NCI-H1417 (cell line): ENCODE measurements at places on chromosomes 5 and 9.

- DNase-seq = no peak
Measured at GRCh38 chr9:81053298-81054025, 635.9 kb downstream of the TLE1 start.

- DNase-seq = no peak
Measured at GRCh38 chr5:93421987-93422401, 159.0 kb downstream of the NR2F1-AS1 start.

- DNase-seq = no peak
Measured at GRCh38 chr9:93586290-93587057, 10.1 kb downstream of the PHF2 start.

DNA sequence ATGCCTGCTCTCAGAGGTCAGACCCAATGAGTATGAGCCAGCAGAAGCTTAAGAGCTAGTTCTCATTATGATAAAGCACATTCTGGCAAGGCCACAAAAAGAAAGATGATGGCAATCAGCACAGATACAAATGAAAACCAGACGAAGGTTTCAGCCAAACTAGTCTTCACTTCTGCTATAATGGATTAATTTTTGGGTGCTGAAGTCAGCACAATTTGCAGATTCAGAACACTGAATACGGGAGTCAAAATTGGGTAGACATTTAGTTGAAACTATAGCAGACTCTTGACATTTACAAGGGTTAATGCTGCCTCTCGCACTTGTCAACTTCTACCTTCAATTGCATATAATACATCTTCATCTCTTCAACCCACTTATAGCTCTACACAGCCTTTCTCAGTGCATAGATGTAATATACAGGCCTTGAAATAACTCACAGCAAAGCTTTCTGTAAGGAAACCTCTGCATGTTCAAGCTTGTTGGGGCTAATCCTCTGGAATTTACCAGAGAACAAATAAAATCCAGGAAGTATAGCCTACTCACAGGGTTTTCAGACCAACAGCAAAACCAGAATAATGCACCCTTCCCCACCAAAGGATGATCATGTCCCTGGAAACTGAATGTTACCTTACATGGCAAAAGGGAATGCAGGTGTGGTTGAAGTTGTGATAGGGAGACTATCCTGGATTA, 77.1 kb downstream of the BAAT start:
- no peak for DNase-seq

DNA sequence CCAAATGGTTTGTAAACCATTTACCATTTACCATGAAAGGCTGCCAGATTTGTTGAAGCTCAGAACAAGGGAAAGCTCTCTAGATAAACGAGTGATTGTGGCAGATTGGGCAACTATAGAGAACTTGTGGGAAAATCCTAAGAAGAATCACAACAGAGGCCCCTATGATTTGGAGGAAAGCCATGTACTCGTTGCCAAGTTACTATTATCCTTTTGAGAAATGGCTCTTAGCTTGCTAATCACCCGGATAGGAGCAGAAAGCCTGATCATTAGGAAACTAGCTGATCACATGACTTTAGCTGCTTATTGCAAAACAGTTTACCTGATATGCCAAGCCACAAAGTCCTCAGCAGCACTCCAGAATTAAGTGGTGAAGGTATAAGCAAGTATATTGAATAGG, 23.5 kb upstream of the ATG10 start:
- no peak for DNase-seq

- no peak for DNase-seq
Measured at GRCh38 chr9:108864446-108864845, 2.4 kb downstream of the ACTL7A start.

DNA sequence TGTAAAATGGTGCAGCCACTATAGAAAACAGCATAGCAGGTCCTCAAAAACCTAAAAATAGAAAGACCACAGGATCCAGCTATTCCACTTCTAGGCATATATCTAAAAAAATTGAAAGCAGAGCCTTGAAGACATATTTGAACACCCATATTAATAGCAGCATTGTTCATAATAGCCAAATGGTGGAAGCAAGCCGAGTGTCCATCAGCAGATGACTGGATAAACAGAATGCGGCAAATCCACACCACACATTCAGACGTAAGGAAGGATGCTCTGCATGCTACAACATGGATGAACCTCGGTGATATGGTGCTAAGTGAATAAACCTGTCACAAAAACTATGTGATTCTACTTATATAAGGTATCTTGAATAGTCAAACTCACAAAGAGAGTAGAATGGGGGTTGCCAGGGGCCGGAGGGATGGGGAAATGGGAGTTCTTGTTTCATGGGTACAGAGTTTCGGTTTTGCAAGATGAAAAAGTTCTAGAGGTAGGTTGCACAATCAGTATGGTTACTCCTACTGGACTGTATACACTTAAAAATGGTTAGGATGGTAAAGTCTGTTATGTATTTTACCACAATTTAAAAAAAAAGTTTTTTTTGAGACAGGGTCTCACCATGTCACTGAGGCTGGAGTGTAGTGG, 17.1 kb upstream of the HSD17B3 start:
- no peak for DNase-seq
